ENCODE measurements at places on chromosomes 7 and 10.
A peak's percentile ranks its signal among the peaks of the same experiment; 100 is the strongest.

DNA sequence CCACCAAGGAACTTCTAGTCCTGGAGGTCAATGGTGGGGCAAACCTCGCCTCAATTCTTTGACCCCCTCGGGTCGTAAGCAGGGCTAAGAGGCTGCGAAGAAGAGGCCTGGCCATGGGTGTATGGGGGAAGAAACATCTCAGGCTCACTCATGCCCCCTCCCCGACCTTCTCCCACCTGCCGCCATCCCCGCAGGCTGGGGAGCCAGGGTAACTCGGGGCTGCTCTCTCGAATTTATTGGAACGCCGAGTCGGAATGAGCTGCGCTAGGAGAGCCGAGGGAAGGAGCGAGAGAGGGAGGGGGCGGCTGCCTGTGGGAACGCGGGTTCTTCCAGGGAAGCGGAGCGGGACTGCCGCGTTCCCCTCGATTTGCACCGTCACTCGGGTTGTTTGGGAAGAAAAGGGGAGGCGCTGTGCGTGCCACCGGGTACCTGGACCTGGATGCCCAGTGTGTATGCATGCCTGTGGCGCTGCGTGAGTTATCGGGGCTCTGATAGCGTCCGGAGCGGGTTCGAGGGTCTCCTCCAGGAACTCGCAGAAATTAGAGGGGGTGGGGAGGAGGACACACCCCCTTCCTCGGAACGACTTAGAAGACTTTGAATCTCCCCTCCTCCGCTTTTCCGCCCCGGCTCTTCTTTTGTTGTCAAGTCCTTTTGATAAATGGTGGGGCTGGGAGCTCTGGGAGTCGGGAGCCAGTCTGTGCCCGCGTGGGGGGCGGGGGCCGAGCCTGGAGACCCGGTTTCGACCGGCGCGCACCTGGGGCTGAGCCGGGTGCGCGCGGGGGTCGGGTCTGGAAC lies 1.8 kb upstream of the ZNF503 start:
- no peak for DNase-seq

DNA sequence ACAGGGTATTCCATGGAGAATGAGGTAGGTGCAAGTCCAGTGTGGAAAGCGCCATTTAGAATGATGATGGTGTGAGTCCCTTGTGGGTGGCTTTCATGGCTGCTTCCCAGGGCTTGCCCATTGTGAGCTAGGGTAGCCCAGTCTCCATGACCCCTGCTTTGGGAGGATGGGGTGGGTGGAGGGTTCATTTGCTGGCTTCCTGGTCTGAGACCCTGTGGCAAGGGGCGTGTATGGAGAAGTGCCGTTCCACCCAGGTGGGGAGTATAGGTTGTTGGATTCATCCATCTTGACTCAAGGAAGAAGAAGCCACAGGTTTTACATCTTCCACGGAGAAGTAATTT lies 27.7 kb downstream of the CCM2 start:
- peak; percentile 56 for DNase-seq

GRCh38 chr10:72913287-72913686 lies 19.7 kb downstream of the OIT3 start:
- no peak for DNase-seq

- DNase-seq, result no peak
These were observed 118.5 kb downstream of the FAM107B start for GRCh38 chr10:14656052-14656730.

DNA sequence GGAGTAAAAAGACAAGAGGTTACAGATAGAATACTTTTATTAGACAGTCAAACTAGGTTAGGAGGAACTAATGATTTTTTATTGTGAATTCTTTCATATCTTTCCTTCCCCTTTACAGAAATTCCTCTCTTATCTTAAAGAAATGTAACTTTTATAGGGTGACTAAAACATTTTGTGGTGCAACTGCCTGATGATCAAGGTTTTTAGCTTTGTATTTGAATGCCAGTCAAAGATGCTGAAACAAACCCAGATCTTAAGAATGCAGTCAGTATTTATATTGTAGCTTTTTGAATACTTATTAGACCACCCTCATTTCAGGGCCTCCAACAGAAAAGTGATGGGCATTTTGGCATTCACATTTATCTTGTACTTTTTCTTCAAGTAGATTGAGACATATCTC lies 27.4 kb downstream of the TAX1BP1 start:
- no peak for DNase-seq

GRCh38 chr10:103685880-103686669 lies 169.3 kb downstream of the SH3PXD2A start:
- DNase-seq, result peak; percentile 76

- no peak for DNase-seq
These were observed 6.8 kb upstream of the CCNY start for GRCh38 chr10:35329520-35329919.

- no peak for DNase-seq
These were observed 731.8 kb downstream of the PHTF2 start for GRCh38 chr7:78530351-78530750.

- DNase-seq, result no peak
These were observed 438.9 kb downstream of the RPS24 start for GRCh38 chr10:78472551-78472890.

DNA sequence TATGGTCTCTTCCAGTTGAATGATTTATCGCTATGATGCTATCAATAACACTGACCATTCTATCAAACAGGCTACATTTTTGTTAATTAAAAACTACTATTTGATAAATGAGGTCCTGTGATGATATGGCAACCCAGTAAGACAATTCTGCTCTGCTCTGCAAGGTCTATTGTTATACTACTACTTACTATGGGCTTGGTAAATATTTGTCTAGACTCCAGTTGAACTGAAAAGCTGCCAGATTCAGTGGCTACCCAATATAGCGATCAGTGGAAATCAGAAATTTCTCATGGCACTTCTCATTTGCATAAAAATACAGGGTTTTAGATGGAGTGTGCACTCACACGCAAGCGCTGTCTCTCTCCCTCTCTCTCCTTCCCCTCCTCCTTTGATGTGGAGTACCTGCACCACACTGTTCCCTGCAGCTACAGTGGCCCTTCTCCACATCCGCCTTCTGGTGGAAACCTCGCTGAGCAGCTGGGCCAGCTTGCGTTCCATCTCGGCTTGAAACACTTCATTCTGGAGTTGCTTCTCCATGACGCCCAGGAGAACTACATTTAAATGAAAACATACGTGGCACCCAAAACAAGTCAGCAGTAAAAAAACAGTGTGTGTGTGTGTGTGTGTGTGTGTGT lies 77.9 kb downstream of the KIAA1549 start:
- DNase-seq, result peak; percentile 96

- DNase-seq, result no peak
These were observed 34.0 kb upstream of the SH2D4B start for GRCh38 chr10:80503584-80504157.

DNA sequence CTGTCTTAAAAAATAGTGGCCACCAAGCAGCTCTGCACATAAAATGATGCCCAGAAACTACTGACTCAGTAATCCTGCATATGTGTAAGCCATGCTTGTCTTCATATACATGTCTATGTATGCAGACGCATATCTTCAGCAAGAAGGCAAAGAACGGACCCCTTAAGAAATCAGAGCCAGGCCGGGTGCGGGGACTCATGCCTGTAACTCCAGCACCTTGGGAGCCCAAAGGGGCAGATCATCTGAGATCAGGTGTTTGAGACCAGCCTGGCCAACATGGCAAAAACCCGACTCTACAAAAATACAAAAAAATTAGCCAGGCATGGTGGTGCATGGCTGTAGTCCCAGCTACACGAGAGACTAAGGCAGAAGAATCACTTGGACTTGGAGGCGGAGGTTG lies 295.0 kb downstream of the TCERG1L start:
- DNase-seq, result no peak

- no peak for DNase-seq
These were observed 26.1 kb downstream of the GNAT3 start for GRCh38 chr7:80485721-80486120.

DNA sequence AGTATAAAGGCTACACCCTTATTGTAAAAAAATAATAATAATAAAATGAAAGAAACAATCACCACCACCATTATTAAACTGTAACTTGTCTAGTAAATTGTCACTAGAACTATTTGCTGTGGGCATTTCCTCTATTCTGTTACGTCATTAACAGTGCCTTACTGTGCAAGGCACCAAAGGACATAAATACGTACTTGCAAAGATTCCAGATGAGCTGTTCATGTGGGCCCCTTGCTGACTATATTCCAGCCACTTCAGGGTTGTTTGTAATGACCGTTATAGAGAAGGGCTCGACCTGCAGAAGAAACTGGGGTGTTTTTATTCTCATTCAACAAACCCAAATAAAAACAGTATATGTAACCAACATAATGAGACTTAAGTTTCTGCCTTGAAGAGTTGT lies 60.4 kb downstream of the KLRG2 start:
- no peak for DNase-seq

GRCh38 chr10:43093423-43094076 lies 16.7 kb downstream of the RET start:
- no peak for DNase-seq

DNA sequence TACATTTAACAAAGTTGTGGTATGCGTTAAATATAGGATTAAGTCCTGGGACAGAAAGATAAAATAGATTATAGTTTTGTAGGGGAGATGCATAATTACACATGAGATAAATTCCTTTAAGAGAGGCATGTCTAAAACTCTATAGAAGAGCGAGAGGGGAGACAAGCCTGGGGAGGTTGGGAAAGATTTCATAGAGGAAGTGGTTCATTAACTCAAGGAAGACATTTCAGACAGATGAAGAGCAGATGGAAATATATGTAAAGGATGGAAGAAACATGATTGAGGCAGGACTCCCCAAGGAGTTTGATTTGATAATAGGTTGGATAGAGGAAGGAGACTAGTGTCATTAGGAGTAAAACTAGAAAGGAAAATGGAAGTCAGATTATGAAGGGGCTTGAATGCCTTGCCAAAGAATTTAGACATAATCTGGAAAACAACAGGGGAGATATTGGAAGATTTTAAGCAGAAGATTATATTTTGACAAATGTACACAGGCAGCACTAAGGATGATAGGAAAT lies 96.1 kb downstream of the PHTF2 start:
- DNase-seq, result no peak

- DNase-seq, result no peak
These were observed 322.2 kb downstream of the TNS3 start for GRCh38 chr7:47259682-47260081.

GRCh38 chr7:49371771-49372170 lies 401.7 kb upstream of the VWC2 start:
- DNase-seq, result no peak

- DNase-seq, result no peak
These were observed 44.2 kb upstream of the SLC35G1 start for GRCh38 chr10:93849593-93849992.

DNA sequence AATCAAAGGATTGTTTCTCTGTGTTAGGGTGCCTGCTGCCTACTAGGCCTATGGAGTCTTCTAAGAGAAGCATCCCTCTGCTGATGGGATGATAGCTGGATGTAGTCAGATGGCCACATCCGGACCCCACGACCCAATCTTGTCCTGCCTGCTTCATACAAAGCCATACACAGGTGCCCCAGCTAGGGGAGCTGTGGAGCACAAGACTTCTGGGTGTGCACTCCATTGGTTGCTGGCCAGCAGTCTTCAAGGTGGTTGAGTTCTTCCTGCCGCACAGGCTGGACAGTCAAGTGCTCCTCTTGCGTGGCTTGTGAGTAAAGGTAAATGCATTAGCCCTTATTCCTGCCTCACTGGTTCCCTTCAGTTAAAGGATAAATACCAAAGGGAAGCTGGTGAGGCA lies 120.2 kb downstream of the TEX36 start:
- no peak for DNase-seq

DNA sequence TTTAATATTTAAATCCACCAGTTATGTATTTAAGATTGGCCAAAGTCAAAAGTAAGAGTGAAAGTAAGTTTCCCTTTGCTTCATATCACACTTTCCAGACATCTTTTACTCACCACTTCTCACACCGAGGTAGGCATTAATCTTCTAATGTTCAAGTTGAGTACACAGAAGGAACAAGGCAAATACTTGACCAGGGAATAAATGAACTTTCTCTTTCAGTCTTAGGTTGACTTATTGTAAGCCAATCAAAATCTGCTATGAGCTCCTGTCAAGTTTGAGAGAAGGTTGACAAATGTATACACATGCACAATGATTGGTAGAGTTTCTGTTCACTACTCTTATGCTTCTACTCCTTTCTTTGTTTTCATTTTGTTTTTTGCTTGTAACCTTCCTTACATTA lies 842.5 kb downstream of the REEP3 start:
- DNase-seq, result no peak

GRCh38 chr7:82345886-82346285 lies 97.7 kb downstream of the CACNA2D1 start:
- no peak for DNase-seq

DNA sequence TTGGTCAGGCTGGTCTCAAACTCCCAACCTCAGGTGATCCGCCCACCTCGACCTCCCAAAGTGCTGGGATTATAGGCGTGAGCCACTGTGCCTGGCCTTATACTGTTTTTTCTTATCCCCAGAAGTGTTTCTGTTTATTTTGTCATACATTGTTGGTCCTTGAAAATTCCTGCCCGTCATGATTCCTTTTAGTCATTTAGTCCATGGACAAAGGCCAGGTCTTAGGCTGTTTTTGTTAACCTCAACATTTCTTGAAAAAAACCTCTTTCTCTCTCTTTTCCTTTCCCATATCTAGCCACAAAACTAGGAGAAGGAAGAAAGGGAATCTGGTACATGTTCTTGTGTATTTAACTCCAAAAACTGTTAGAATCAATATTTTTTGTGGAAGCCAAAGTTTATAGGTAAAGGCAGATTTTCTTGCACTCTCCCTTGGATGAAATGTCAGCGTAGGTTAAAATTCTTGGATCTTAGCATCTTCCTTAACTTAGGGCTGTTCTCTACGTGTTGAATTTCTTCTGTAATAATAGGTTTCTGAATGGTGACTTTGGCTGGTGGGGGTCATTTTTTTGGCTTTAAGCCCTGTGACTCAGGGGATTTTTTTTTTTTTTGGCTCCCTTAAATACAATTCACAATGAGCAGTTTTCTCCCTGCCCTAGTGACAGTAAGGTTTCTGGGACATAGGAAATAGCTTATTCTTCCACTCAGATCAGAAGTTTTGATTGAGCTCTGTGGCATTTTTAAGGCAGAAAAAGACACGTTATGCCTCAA lies 500.8 kb downstream of the AUTS2 start:
- no peak for DNase-seq

GRCh38 chr10:5743736-5744135 lies 59.1 kb downstream of the TASOR2 start:
- DNase-seq, result no peak

DNA sequence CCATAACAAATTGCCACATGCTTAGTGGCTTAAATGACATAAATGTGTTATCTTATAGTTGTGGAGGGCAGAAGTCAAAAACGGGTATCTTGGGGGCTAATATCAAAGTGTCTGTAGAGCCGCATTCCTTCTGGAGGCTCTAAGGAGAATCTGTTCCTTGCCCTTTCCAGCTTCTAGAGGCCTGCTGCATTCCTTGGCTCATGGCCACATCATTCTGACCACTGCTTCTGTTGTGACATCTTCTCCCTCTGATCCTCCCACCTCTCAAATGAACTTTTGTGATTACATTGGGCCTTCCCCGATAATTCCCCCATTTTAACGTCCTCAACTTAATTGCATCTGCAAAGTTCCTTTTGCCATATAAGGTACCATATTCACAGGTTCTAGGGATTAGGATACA lies 76.1 kb downstream of the CYP26A1 start:
- DNase-seq, result no peak

GRCh38 chr10:67788028-67788886 lies 49.7 kb downstream of the DNAJC12 start:
- peak; percentile 24 for DNase-seq
